ENCODE measurements at places on chromosomes 16 and 17.

DNA sequence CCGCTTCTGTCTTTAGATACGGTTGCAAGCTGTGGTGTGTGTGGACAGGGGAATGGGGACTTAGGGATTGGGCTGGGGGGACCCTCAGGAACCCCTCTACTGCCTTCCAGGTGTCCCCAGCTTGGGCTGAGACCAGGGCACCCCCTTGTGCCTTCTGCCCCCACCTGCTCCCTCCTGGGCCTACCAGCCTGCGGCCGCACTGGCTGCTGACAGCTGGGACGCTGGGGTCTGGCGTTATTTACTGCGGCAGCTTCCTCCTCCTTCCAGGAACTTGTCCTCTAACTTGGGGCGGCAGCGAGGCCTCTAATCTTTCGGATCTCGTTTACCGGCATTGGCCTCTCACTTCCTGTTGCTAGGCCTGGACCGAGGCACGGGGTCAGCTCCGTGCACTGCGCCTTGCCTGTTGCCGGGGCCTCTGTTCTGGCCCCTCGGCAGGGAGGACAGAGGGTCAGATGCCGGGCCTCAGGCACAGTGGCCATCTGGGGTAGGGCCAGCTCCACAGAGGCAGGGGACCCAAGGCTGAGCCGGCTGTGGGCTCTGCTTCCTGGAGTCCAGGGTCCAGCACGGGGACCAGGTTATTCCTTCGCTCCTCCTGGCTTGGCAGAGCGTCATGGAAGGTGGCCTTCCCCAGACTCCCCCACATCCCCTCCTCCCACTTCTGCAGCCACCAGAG is 31.8 kb downstream of the TMEM235 start:
- no peak for DNase-seq

DNA sequence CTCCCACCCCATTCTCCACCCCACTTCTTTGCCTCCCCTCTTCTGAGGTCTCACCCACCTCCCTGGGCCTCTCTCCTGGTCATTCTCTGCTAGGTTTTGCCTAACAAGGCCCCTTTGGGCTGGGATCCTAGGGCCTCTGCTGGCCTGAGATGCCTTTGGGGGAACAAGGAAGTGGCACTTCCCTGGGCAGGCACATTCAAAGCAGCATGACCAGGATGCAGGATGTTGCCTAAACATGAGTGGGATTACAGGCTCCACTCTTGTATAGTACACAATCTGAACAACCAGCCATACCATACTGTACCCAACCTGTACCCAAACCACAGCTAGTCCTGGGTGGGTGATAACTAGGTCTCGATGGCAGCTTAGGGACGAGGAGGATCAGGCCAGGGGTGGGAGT is 9.0 kb downstream of the GALK1 start:
- no peak for DNase-seq

GRCh38 chr16:86511317-86512161 is 1.2 kb downstream of the FOXF1 start:
- no peak for DNase-seq

- no peak for DNase-seq
Observed at GRCh38 chr17:35171834-35172233, 22.4 kb downstream of the SLC35G3 start.

DNA sequence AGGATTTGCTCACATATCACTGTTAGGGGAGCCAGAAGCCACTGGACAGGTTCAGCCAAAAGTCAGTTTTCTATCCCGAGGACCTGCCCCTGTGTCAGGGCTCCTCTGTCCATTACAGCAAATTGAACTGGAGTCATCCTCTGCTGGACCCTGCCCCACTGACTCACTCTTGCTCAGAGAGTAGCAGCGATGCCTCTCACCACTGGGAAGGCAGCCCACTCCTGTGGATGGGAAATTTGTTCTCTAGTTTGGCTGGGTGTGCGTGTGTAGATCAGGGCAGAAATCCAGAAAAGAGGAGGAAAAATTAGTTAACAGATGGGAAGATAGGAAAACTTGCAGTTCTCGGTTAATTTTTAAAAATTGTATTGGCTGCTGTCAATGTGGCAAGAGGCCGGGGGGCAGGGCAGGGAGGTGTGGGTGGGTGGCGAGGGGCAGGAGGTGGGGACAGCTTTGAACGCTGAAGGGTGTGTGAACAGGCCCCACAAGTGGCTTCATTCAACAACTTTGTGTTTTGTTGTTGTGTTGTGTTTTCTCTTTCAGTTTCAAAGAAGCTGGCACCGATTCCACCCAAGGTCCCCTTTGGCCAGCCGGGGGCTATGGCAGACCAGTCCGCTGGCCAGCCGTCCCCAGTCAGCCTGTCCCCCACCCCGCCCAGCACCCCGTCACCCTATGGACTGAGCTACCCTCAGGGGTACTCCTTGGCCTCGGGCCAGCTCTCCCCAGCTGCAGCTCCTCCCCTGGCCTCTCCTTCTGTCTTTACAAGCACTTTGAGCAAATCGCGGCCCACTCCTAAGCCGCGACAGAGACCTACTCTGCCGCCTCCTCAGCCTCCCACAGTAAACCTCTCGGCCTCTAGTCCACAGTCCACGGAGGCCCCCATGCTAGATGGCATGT is 33.6 kb downstream of the ELAC2 start:
- DNase-seq = no peak

DNA sequence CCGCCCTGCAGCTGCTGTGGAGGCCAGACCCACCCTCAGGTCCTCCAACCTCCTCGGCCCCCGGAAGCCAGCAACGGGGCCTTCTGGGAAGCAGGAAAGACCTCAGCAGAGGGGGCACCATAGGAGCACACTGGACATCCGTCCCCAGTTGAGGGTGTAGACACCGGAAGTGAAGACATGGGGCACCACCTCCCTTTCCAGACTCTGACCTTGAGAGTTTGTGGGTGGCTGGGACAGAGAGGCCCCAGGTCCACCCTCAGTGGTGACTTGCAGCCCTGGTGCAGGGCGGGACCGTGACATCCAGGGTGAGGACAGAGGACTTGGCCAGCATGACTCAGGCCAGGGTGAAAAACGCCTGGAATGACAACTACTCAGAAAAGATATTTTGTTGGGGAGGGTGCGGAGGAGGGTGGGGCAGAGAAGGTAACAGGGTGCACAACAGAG is 19.9 kb downstream of the CEP295NL start:
- no peak for DNase-seq

GRCh38 chr17:15657868-15658267 is 26.2 kb downstream of the TRIM16 start:
- no peak for DNase-seq

DNA sequence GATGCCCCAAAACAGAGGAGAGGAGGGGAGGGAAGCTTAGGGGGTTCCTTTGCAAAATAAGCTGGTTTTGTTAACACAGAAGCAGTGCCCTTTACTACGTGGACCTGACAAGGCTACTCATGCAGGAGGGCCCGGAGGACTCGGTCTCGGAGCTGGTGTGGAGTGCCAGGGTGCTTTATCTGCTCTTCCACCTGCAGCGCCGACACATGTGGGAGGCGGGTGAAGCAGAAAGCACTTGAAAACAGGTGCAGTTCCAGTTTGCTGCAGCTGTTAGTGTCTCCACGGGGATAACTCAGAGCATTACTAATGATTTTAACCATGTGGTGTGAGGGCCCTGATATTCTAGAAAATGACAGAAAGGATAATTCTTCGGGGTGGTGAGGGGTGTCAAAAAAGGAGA is 35.0 kb upstream of the MNT start:
- no peak for DNase-seq

GRCh38 chr17:71085238-71086033 is 916.1 kb downstream of the KCNJ2 start:
- DNase-seq = no peak

DNA sequence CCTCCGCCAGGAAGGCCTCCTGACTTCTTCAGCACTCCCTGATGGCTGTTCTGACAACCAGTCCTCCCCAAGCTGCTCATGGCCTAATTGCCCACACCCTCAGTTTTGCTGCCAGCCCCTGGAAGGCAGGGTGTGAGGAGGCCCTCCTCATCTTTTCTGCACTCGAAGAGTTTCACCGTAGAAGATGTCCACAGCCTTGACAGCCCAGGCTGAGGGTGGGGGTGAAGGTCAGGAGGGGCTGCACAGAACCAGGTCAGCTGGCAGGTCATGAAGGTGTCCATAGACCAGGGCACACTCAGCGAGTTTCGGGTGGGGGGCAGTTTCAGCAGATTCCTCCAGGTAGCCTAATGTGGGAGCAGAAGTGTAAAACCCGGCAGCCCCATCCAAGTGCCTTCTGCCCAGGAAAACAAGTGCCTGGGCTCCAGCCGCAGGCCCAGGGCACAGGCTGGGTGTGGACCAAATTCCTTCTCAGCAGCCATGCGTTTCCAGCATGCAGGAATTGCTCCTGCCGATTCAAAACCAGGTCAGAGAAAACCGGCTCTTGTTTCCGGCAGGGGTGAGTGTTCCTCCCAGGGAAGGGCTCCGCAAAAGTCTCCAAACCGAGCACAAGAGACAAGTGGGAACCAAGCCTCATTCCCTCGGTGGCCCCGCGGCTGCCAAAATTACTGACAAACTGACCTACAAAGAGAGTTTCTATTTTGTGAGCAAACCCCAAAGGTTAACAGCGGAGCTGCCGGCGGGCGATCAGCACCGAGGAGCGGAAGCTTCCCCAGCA is 228.8 kb downstream of the C16orf78 start:
- no peak for DNase-seq

- no peak for DNase-seq
Observed at GRCh38 chr16:72711823-72712222, 336.1 kb downstream of the ZFHX3 start.

GRCh38 chr16:11231367-11231970 is 24.5 kb downstream of the SOCS1 start:
- no peak for DNase-seq

DNA sequence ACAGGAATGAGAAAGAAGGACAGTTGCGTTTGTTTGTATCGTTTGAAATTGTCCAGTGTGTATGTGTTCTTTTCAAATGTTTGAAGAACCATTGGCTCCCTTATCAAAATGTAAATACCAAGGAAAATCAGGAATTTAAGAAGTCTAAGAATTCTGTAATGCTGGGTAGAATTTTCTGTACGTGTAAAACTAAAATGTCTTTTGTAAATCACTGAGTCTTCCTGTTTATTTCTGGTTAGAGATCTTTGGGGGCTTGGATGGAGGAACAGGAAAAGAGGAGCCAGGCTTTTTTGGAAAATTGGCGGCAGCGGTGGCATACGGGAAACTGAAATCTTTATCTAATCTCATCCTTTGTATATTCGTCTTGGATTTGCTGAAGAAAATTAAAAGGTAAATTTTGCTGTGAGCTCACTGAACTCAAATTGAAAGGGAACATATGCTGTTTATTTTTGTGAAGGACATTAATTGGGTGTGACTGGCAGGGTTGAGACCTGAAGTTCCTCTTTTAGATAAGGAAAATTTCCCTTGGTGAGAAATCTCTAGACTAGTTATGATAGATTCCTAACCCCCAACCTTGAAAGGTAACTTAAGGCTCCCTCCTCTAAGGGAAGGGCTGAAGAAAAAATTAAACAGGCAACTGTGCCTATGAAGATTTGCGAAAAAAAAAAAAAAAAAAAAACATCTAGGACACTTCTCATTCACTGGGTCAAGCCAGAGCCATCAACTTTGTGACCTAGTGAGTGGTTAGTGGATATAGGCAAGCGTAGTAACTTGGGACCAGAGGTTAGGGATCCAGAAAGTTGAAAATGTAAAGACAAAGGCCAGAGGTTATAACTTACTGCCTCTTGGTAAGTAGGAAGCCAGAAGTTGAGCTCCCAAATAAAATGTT is 10.8 kb downstream of the TAT start:
- no peak for DNase-seq

All from GM19239 (cell line).